ENCODE measurements at places on chromosomes 11 and 22.
A peak's percentile ranks its signal among the peaks of the same experiment; 100 is the strongest.

GRCh38 chr11:104078245-104078644 lies 41.8 kb downstream of the DDI1 start:
- DNase-seq, result no peak

GRCh38 chr11:78832226-78832947 lies 257.7 kb upstream of the NARS2 start:
- no peak for DNase-seq

- no peak for DNase-seq
Observed at GRCh38 chr22:37896181-37896592, 9.9 kb upstream of the MICALL1 start.

- no peak for DNase-seq
Observed at GRCh38 chr11:70569618-70569890, 171.2 kb downstream of the CTTN start.

GRCh38 chr11:2315395-2316168 lies 13.8 kb downstream of the TSPAN32 start:
- DNase-seq, result no peak

DNA sequence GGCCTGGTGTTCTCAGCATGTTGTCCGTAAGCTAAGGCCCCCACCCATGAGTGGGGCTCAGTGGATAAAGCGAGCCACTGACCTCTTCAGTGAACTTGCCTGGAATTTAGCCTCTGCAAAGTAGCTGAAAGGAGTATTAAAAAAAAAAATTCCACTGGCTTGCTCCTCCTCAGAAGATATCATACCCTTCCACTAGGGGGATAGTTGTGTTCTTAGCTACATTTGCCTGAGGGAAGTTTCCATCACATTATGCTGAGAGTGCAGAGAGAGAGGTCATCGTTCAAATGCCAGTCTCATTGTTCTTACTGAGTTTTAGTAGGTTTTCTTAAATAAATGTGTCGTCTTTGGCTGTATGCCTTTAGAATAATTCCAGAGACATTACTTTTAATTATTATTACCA lies 879.7 kb downstream of the JRKL start:
- DNase-seq, result no peak

DNA sequence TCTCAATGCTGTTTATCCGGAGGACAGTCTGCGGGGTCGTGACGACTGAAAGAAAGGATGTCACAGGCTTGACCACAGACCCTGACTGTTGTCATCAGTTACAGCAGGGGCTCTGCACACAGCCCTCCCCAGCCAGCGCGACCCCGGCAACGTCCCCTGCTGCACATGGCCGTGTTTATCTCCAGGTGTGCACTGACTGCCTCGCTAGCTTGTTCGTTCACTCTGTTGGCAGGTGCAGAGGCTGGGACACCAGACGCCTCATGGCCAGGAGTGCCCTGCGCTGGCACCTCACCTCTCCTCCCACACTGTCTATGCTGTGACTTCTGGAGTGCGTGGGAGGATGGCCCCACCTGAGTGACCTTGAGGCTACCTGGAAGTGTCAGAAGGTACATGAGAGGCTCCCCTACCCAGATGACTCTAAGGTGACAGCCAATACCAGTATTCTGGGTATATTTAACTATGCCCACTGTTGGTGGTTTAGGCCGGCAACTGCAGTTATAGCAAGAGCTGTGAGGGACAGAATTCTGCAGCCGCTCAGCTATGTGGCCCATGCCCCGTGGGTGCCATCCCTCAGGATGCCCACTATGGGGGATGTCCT lies 12.2 kb downstream of the MRPL21 start:
- no peak for DNase-seq

DNA sequence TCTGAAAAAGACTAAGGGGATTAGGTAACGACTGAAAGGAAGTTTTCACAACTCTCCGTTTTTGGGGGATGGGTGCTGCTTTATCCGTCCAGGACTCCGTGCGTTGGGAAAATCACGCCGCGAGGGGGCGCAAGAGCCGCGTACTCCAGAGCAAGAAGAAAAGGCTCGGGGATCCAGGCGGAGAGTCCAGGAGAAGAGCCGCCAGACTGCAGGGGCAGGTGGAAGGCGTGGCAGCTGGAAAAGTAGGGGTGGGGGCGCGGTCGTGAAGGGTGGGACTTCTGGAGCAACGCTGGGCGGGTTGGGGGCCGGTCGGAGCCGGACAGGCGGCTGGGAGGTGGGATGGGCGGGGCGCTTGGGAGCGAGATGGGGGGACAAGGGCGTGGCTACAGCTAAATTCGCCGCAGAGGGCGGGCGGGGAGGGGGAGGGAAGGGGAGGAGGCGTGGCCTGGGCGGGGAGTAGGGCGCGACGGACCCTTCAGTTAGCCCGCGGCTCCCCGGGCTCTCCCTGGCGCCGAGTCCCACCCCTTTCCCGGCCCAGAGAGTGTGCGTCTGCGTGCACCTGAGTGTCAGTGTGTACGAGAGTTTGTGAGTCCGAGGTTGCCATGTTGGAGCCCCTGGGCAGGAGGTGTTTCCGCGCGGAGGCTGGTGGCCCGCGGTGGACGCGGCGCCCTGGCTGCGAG lies 613 bp upstream of the ARHGEF17 start:
- peak; percentile 78 for DNase-seq

GRCh38 chr11:3123761-3124733 lies 41.1 kb downstream of the OSBPL5 start:
- no peak for DNase-seq

DNA sequence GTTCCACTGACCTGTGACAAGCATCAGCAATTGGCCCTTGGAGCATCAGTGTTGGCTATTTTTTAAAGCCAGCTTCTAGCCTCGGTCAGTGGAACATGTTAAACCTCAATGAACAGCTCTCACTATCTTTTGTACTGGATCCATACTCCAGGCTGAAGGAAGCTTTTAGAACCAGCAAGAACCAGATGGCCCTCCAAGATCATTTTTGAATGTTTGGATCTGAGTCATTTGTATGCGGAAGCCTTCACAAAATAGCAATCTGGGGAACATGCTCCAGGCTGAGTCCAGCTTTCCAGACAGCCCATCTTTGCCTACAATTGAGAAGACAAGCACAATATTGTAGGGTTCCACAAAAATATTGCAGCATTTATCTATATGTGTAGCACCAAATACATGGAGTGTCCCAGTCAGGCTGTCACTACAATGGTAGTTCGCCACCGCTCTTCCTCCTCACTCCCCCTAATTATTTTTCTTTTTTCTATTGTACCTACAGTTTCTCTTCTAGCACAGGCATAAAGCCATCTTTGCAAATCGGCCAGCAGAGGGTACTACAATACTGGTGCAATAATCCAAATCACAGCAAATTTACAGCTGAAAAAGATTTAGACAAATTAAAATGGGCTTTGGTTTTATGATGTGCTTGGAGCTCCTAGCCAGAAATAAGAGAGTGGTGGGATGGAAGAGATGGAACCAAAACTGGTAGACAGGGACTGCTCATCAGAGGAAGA lies 177.4 kb upstream of the BLID start:
- peak; percentile 11 for DNase-seq

GRCh38 chr11:73218106-73218829 lies at the start of gene P2RY2:
Gene P2RY2 (plus strand): TSS chr11:73218281. CDS start chr11:73234160, 15,879 bp downstream.
- DNase-seq, result no peak
